ENCODE measurements at places on chromosomes 2 and 18.

GRCh38 chr18:47595831-47596501, 334.5 kb downstream of the SMAD2 start:
- DNase-seq, result no peak

GRCh38 chr2:191569025-191569424, 108.9 kb upstream of the NABP1 start:
- no peak for DNase-seq

DNA sequence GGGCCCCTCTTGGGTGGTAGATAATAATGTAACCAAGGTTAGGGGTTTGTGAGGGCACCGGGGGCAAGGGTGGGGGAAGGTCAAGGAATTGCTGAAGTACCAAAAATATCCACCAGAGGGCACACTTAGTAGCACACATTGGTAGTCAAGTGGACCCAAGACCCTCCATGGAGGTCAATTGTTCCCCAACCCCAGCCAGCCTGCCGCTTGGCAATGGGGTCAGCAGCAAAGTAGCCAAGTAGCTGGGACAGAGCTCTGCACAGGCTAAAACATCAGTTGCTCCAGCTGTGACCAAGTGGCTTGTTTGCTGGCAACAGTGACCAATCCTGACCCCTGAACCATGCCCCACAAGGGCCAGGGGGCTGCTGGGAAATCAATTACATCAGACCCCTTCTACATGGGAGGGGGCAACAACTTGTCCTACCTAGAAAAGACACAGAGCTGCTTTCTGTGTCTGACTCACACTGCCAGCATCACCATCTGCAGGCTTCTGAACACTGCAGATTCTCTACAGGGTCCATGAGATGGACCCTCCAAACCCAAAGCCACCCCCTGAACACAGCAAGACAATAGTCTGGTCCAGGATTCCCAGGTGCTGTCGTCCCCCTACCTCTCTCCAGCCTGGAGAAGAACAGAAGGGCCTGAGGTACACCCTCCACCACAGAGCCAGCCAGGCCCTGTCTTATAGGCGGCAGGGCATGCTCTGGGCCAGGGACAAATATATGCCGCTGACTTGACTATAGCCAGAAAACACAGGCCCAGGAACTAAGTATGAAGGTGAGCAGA, 76.0 kb downstream of the EMX1 start:
- DNase-seq, result peak; percentile 11

- DNase-seq, result no peak
Measured at GRCh38 chr2:175478096-175478768, 296.7 kb upstream of the ATP5MC3 start.

DNA sequence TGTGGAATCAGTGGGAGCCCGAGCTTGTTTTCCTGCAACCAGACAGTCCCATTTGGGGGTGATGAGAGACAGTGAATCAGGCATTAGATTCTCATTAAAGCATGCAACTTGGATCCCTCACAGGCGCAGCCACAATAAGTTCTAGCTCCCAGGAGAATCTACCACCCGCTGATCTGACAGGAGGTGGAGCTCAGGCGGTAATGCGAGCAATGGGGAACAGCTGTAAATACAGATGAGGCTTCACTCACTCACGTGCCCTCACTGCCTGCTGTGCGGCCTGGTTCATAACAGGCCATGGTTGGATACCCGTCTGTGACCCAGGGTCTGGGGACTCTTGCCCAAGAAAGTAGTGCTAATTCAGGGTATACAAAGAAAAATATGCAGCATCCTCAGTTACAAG, 144.8 kb upstream of the RGPD4 start:
- DNase-seq, result no peak

DNA sequence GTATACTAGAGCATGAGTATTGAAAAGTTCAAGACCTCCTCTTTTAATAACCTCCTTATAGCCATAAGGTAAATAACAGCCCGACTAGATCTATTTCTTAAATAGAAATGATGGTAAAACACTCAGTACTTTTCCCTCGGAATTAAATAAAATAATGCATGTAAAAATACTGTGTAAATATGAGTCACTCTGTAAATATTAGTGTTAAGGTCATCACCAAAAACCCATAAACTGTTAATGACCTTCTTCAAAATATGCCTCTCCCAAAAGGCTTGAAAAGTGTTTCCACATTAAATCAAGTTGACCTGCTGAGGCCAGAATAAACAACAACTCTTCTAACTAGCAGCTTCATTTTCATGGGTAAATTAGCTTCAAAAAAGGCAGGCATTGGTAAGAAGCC, 25.3 kb upstream of the BZW1 start:
- DNase-seq, result no peak

DNA sequence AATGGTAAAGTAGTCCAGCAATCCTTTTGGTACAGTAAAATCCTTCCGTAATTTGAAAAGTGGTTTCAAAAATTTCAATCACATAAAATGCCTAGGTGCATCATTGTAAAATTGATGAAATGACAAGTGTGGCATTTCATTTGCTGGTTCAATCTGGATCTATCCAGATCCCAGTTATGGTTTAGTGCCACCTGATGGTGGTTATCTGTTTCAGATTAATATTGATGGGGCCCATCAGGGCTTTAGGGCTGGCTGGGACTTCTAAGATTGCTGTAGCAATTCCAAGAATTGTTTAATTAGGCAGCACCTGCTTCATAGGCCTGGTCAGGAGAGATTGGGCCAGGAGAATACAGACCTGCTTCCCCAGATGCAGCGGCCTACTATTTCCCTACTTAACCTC, 55.5 kb upstream of the PIK3C3 start:
- DNase-seq, result no peak

- DNase-seq, result no peak
Measured at GRCh38 chr2:80887841-80888378, 583.4 kb upstream of the LRRTM1 start.
